ENCODE measurements at places on chromosomes 11 and 22.

GRCh38 chr11:575313-575995, 816 bp upstream of the PHRF1 start:
- no peak for DNase-seq

- DNase-seq, result no peak
Observed at GRCh38 chr11:13851691-13852090, 110.8 kb upstream of the SPON1 start.

- peak; percentile 20 for DNase-seq
Observed at GRCh38 chr11:26199331-26200095, 132.4 kb upstream of the ANO3 start.

GRCh38 chr22:32286290-32286840, 31.2 kb upstream of the SLC5A4 start:
- DNase-seq, result no peak

- no peak for DNase-seq
Observed at GRCh38 chr11:29300420-29300819, 716.4 kb downstream of the KCNA4 start.

GRCh38 chr22:39205344-39206021, 39.3 kb downstream of the PDGFB start:
- DNase-seq, result no peak

DNA sequence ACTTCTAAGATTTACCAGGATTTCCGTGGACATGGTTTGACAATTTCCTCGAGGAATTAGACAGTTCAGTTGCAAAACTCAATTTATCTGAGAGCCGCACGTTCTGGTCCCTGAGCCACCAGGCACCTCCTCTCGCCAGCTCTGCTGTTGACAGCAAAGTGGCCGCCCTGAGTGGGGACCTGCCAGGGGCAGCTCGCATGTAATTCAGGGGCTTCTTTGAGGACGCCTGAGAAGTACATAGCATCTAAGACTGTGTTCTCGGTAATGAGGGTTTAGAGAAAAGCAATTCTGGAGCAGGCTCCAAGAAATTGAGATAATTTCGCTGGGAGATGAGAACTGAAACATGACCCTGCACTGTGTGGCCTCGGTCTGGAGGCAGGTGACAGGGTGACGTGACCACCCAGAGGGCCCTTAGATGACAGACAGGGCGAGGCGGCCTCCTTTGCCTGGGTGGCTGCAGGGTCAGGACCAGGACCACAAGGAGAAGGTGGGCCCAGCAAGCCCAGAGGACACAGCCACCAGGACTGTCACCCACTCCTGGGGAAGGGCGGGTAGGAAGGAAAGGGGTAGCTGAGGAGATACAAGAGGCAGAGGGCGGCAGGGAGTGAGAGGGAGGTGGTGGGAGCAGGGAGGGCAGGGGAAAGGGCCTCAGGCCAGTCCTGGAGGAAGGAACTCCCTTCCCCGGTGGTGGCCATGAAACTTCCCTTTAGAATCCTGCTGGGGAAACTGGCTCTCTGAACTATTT, 55.0 kb downstream of the RTL6 start:
- peak; percentile 19 for DNase-seq

DNA sequence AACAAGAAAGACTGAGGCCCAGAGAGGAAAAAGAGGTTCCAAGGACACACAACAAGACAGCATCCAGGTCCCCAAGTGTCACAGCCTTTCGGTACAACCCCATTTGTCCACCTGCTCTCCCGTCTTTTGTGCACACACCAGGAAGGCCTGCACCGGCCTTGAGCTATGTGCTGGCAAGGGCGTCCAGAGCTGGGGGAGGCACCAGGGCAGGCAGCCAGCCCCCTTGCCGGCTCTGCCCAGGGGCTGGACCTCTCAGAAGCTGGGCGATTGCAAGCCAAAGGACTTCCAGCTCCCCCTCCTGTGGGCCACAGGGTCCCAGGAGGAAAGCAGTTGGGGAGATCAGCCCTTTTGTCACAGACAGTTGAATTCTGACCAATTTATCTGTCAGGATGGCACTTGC, 210.5 kb downstream of the MN1 start:
- no peak for DNase-seq

DNA sequence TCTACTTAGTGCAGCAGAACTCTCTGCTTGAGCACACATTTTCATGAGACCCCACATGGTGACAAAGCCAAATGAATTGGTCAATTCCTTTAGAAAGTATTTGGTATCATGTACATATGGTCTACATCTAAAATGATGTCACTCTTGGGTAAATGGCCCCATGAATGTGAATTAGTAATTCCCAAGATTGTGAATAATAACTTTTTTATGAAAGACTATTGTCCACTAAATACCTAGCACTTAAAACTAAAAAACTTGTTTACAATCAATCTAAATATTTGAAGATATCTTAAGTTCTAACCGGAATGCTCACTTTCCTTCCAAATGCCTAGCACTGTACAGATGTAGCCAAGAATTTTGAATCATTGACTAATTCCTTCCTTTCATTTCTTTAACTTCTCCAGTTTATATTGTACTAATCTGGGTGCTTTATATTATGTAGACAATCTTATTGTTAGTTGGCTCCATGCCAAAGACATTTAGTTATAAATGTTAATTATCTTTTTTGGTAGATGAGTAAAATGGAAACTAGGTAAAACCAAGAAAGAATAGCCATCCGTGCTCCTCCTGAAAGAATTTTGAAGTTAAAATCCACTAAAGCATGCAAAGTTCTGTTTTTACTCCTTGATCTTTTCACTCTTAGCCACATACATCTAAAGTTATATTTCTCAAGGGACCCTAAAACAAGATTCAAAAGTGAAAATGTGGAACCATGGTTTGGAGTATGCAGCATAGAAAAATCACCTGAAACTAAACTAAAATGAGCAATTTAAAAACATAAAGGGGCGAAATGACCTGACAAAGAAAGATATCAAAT, 145.0 kb upstream of the ARHGAP20 start:
- DNase-seq, result no peak

DNA sequence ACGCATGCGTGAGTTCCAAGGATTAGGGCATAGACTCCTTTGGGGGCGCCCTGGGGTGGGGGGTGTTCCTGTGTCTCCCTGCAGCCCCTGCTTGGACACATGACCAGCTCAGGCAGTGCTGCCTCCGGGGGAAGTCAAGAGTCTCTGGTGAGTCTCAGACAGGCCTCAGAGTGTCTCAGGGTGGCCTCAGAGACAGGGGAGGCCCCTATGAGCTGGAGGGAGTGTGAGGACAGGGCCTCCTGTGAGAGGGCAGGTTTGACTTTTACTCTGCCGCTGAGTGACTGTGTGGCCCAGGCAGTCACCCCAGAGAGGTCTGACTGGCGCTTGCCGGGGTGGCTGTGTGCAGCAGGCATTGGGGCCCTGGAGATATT, 41.2 kb upstream of the KCNQ1OT1 start:
- no peak for DNase-seq

DNA sequence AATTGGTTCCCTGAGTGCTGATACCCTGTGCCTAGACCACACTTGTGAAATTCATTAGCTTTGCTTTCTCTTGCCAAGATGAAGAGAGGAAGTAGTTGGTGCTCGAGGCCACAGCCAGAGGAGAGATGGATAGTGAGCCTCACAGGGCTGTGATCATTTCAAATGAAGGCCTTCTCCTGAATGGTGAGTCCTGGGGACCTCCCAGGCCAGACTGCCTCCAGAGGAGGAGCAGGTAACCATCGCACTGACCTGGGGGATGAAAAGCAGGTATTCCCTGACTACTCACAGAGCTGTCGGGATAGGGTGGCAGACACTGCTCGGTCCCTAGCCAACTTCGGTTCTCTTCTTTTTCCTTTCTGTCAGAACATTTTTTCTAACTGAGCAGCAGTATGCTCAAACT, 4.8 kb upstream of the FXYD6 start:
- no peak for DNase-seq

DNA sequence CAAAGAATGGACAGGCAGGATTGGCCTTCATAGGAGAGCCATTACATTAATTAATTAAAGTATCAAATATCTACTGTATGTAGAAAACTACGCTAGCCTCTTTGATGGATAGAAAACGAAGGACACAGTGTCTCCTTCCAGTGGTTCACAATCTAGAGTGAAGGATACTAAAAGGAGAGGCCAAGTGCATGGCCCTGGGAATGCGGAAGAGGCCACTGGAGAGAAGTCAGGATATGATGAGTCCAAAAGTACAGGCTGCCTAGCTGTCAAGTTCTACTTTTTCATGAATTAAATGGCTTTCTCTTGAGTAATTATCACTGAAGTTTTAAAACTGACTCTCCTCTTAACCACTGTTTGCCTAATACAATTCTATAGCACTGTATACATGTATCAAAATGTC, 41.9 kb downstream of the ATG16L2 start:
- no peak for DNase-seq

DNA sequence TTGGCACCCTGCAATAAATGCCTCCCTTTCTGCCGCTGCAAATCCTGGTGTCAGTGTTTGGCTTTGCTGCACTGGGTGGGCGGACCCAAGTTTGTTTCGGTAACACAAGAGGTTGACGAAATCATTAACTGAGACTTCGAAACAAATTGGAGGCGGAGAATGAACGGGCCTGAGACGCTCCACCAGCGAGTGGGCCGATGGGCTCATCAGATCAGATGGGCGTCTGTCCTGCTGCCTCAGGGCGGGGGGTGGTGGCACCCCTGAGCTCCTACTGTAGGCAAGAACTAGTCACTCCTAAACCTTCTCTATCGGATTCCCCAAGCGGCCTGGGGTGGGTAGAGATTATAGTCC, 918 bp upstream of the CAPN5 start:
- peak; percentile 56 for DNase-seq

DNA sequence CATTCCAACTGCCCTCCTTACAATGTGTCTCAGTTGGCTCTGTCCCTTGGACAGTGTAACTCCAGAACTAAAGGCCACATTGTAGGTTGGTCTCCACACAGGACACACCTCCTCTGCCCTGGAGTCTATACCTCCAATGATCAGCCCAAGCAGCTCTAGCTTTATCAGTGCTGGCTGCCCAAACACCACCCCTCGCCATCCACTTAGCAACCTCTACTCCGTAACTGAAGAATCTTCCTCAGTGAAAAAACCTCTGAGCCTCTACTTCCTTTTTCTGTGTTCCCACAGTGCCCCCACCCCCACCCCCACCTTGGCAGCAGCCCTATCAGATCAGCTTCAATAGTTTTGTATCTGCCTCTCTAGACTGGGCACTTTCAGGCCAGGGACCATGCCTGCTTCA, 33.4 kb downstream of the SERPINH1 start:
- DNase-seq, result no peak

- peak; percentile 36 for DNase-seq
Observed at GRCh38 chr11:65310736-65311135, 3.9 kb upstream of the CDC42EP2 start.

GRCh38 chr22:44554411-44554810, 56.4 kb upstream of the RTL6 start:
- DNase-seq, result no peak

GRCh38 chr11:102810950-102811660, 13.1 kb upstream of the MMP1 start:
- DNase-seq, result no peak

DNA sequence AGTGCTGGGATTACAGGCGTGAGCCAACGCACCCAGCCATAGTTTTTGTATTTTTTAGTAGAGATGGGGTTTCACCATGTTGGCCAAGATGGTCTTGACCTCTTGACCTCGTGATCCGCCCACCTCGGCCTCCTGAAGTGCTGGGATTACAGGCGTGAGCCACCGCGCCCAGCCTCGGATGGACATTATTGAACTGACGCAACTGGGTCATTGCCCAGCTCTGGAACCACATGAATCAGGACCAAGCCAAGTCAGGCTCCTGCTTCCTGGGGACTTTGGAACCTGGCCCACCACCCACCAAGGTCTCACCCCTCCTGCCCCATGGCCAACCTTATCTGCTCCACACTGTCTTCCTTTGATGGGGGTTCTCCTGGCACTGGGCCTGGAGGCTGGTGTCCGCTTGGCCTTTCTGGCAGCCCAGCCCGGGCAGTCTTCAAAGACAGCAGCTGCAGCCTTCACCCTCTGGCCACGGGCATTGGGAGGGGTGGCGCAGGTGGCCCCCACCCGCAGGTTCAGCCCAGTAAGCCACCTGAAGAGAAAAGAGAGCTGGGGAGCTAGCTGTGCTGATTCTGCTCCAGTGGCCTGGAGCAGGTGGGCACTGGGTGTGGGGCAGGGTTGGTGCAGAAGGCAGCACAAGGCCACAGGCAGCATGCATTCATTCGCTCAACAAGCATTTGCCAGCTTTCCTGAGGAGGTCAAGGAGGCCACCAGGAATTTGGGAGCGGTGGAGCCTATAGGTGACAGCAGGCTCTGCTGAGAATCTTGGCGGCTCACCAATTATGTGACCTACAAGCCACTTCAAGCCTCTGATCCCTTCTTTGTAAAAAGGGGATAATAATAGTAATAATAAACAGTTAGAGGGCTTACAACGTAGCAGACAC, 5.7 kb downstream of the CHADL start:
- DNase-seq, result no peak

All from femur (tissue), 1 donor.